ENCODE measurements at places on chromosomes 6 and 20. TPM values are rescaled to one million over a fixed set of nuclear protein-coding genes. Genes with fewer than 3 reads are reported as not detected.

Gene SLC25A27
- total RNA-seq: 0.33 TPM

Gene BANF2
- not detected for total RNA-seq

Gene ESR1
- total RNA-seq: 0.03 TPM

Gene NSFL1C
- 46.2 TPM for total RNA-seq

GRCh38 chr20:63230800-63231268 lies 4.9 kb upstream of the BIRC7 start:
- H3K27ac ChIP-seq: no peak overlapping the region
- peak; percentile 80 for DNase-seq
- H3K36me3 ChIP-seq: no peaks in the 10 kb centered on the region
- peaks cover 64% of the 10 kb centered on the region for H3K27me3 ChIP-seq

DNA sequence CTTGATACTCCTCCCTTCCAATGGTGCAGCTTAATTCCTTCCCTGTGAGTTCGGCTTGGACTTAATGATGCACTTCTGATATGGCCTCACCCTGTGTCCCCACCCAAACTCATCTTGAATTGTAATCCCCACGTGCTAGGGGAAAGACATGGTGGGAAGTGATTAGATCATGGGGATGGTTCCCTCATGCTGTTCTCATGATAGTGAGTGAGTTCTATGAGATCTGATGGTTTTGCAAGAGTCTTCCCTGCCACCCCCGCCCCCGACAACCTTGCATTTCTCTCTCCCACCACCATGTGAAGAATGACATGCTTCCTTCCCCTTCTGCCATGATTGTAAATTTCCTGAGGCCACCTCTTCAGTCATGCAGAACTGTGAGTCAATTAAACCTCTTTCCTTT lies 50.3 kb upstream of the HLA-G start:
- no peak overlapping the region for H3K27ac ChIP-seq
- H3K4me3 ChIP-seq: no peak overlapping the region

- DNase-seq: no peak
- H3K27me3 ChIP-seq: no peaks in the 10 kb centered on the region
- no peak overlapping the region for H3K4me3 ChIP-seq
- no peak overlapping the region for H3K27ac ChIP-seq
- no peaks in the 10 kb centered on the region for H3K36me3 ChIP-seq
- H3K4me1 ChIP-seq: no peaks in the 10 kb centered on the region
Observed at GRCh38 chr6:138662471-138662870, 111.1 kb upstream of the CCDC28A start.

DNA sequence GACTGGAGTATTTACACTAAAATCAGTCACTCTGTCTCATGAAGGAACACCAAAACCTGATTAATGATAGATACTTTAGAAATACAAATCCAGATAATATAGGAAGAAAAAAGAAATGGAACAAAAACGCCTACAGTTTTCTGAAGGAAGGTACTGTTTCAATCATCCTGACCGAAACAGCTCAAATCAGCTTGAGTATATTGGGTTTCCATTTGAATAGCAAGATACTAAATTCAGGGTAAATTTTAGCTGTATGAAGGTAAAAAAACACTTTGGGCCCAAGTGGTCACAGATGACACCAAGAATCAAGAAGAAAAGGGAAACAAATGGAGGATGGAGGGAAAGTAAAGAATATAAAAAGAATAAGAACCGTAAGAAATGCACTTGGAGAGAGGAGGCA lies 6.9 kb downstream of the ZSCAN23 start:
- no peak overlapping the region for H3K4me3 ChIP-seq
- no peaks in the 10 kb centered on the region for H3K27me3 ChIP-seq
- H3K36me3 ChIP-seq: no peaks in the 10 kb centered on the region
- DNase-seq: no peak
- H3K4me1 ChIP-seq: no peaks in the 10 kb centered on the region

GRCh38 chr6:3109761-3110160 lies 8.8 kb upstream of the BPHL start:
- no peak for DNase-seq
- no peak overlapping the region for H3K27ac ChIP-seq
- no peaks in the 10 kb centered on the region for H3K4me1 ChIP-seq

- DNase-seq: no peak
- no peak overlapping the region for H3K4me3 ChIP-seq
- no peaks in the 10 kb centered on the region for H3K27me3 ChIP-seq
- no peaks in the 10 kb centered on the region for H3K36me3 ChIP-seq
- no peaks in the 10 kb centered on the region for H3K4me1 ChIP-seq
Observed at GRCh38 chr6:80250391-80250997, 144.0 kb downstream of the BCKDHB start.

DNA sequence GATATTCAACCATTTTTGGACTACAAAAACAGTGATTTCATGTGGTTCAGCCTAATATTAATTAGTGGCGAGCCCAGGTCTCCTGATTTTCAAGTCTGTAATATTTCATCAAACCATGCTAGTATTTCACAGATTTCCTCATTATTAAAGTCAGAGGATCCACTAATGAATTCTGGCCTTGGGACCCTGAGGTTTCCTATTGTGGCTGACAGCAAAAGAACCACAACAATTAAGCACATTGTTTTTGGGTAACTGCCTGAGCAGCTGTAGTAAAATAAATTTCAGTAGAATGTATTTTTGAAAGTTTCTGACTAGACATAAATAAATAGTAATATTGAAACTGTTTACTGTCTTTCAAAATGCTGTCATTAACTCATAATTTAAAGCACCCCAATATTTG lies 630.7 kb upstream of the MMS22L start:
- no peak overlapping the region for H3K4me3 ChIP-seq
- no peaks in the 10 kb centered on the region for H3K36me3 ChIP-seq
- DNase-seq: no peak
- H3K27ac ChIP-seq: no peak overlapping the region
- no peaks in the 10 kb centered on the region for H3K4me1 ChIP-seq

DNA sequence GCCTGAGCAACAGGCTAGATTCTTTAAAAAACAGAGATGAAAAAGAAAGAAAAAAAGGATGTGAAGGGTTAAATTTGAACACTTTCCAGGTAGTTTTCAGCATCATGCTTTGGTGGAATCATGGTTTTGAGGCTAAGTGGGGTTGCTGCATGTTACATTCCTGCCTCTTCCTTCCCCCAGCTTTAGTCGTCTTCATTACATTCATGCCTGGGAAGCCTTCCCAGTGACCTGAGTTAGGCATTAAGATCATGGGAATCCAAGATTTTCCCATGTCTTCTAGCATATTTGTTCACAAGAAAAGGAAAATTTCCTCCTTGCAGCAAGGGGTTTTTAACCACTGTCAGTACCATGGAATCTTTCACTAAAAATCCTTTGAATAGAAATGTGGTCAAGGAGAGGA lies 12.0 kb downstream of the TPX2 start:
- no peak for DNase-seq
- no peak overlapping the region for H3K4me3 ChIP-seq
- H3K4me1 ChIP-seq: peaks cover 21% of the 10 kb centered on the region
- peaks cover 76% of the 10 kb centered on the region for H3K36me3 ChIP-seq

DNA sequence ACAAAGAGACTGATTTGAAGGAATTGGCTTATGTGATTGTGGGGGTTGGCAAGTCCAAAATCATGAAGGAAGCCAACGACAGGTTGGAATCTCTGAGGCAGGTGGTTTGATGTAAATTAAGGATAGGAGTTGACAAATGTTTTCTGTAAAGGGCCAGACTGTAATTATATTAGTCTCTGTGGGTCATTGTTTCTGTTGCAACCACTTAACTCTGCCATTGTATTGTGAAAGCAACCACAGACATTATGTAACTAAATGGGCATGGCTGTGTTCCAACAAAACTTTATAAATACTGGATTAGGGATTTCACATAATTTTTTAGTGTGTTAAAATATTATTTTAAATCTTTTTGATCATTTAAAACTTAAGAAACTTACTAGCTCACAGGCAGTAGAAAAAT lies 199.2 kb upstream of the MYLIP start:
- no peaks in the 10 kb centered on the region for H3K36me3 ChIP-seq
- DNase-seq: no peak
- H3K4me1 ChIP-seq: no peaks in the 10 kb centered on the region

DNA sequence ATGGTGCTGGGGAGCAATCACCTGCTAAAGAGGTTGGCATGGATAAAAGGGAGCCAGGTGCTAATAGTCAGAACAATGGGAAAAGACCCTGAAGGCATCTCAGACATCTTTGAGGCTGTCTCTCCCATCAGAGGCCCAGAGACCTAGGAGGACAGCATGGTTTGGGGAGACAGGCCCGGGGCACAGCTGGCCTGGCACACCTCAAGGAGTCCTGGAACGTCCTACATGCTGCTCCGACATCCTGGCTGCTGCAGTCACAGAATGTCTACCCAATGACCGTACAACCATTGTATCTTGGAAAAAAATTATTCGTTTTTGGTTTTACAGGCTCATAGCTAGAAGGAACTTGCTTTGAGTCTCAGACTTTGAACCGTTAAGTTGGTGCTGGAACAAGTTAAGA lies 4.4 kb downstream of the GMDS start:
- no peaks in the 10 kb centered on the region for H3K27me3 ChIP-seq
- H3K27ac ChIP-seq: no peak overlapping the region
- no peaks in the 10 kb centered on the region for H3K4me1 ChIP-seq
- H3K4me3 ChIP-seq: no peak overlapping the region
- no peaks in the 10 kb centered on the region for H3K36me3 ChIP-seq

DNA sequence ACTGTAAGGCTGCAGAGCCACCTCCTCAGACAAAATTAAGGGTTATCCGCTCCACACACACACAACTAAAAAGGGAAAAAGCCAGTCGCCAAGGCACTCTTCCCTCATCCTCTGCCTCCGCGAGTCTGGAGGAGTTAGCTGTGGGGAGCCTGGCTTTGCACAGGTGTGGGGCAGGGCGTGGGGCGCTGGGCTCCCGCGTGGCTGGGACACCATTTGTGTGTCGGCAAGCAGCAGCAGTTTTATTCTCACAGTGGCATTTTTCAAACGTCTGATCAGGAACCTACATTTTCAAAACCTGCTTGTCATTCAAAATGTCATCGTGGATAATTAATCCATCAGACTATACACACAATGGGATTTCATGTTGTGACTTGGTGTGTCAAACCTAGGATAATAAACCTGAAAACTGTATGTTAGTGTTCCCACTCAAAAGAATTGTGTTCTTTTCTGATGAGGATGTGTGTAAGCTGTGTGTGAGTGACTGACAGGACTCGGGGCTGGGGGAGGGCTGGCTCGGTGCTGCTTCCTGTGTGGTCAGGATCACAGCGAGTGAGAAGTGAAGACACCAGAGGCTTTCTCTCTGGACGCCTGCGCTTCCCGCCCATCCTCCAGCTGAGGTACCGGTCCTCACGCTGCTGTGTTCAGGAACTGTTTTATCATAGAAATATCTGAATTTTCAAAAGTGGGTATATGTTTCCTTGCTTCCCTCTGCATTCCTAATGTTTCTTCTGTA lies 83.1 kb downstream of the IRF4 start:
- no peak overlapping the region for H3K27ac ChIP-seq
- no peak overlapping the region for H3K4me3 ChIP-seq
- no peaks in the 10 kb centered on the region for H3K4me1 ChIP-seq
- no peaks in the 10 kb centered on the region for H3K27me3 ChIP-seq

DNA sequence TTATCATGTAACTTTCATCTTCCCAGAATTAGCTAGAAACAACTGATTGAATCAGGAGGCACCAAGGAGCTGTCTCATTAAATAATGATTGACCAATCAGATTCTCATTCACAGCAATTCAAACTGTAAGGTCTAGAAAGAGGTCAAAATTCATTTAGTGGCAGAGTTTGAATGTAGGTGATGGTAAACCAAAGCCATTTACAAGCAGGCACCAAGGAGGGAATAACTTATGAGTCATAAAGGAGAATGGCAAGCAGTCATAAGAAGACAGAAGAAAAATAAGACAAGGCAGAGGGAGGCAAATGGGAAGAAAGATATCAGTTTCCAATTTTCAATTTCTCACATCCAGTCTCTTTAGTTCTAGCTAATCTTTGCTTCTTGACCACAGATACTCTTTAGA lies 52.9 kb upstream of the DEFB112 start:
- H3K4me3 ChIP-seq: no peak overlapping the region
- no peaks in the 10 kb centered on the region for H3K36me3 ChIP-seq
- no peaks in the 10 kb centered on the region for H3K4me1 ChIP-seq
- no peak overlapping the region for H3K27ac ChIP-seq
- H3K27me3 ChIP-seq: no peaks in the 10 kb centered on the region
- no peak for DNase-seq

- DNase-seq: no peak
- no peaks in the 10 kb centered on the region for H3K4me1 ChIP-seq
- no peak overlapping the region for H3K27ac ChIP-seq
- peaks cover 32% of the 10 kb centered on the region for H3K36me3 ChIP-seq
Observed at GRCh38 chr20:57662456-57663240, 42.4 kb upstream of the ZBP1 start.

DNA sequence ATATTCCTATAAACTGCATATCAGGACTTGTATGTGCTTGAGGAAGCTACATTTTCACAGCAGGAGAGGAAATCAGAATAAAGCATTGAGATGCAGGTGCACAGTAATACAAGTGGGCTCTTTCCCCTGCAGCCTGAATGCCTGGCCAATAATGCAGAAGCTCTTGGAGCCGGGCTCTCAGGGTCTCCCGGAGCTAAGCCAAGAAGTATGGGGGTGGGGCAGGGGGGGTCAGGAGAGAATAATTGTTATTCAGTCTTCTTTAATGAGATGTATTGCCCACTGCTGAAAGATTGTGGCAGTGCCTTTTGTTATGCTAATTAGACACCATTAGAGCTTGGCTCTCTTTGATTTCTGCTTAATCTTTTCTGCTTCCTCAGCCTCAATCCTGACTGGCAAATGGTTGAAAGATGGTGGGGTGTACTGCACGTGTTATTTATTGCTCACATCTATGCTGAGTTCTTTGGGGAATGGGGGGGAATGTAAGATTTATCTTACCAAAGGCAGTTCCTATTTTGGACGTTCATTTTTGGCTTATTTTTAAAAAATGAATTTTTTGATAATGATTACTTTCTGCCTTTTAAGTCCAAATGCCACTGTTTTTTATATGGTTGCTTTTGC lies 407.6 kb upstream of the SOX4 start:
- H3K4me3 ChIP-seq: no peak overlapping the region

DNA sequence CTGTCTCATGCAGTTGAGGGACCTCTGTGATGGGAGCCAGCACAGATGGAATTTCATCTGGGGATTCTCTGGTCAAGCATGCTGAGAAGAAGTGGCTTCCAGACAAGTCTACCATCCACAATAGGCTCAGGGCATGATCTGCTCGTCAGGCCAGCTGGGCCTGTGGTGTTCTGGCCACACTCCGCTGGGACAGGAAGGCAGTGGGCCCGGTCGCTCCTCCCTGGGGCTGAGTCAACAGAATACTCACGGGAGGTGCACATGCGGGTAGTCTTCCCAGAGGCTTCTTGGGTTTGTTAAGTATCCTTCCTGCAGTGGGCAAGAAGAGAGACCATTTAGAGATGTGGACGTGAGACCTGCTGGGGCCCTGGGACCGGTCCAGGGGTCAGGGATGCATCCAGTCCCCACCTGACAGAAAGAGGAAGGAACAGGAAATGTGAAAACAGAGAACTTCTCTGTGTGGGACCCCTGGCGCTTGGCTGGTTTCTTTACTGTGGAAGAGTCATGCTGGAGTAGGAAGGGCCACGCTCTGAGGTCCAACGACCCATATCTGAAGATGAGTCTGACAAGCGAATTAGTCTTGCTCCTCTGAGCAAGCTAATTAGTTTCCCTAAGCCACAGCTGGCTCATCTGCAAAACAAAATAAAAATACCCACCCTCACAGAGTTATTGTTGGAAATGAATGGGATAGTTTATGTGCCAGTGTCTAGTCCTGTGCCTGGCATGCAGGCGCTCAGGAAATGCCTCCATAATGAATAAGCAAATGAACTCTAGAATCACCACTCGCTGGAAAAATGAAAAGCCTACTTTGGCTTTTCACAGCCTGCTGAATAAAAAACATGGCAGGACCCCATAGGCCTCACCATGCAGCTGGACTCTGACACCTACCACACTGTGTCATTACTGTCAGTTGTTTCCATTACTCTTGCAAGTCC lies 67.3 kb downstream of the TRAM2 start:
- DNase-seq: no peak
- peaks cover 14% of the 10 kb centered on the region for H3K4me1 ChIP-seq
- no peaks in the 10 kb centered on the region for H3K27me3 ChIP-seq
- peaks cover 44% of the 10 kb centered on the region for H3K36me3 ChIP-seq
- H3K27ac ChIP-seq: no peak overlapping the region
- no peak overlapping the region for H3K4me3 ChIP-seq
